ENCODE measurements at places on chromosomes 11 and 22.

DNA sequence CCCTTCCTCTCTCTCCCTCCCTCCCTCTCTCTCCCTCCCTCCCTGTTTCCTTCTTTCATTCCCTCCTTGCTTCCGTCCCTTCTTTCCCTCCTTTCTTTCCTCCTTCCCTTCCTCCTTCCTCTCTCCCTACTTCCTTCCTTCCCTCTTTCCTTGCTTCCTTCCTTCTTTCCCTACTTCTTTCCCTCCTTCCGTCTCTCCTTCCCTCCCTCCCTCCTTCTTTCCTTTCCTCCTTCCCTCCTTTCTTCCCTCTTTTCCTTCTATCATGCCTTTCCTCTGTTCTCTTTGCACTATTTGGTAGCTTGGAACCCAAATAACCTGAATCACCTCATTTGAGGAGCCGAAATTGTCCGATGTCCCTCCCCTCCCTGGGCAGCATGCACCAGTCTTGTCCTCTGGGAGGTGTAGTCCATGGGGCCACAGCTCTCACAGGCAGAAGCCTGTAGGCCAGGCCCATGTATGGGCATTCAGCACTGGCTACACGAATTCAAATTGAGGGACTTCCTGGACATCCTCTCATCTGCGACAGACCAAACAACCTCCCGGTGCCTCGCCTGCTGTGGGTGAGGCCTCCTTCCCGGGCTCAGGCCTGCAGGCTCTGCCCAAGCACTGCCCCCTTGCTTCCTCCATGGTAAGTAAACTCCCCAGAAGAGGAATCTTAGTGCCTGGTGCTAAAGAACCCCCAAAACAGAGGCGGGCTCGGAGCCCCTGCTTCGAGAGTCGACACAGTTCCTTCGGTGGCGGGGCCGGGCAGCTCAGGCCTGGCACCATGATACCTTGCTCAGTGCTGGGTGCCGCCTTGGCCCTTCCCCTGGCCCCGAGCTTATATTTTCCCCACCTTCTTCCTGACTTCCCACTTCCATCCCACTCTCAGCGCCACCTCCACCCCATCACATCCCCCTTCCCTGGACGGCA, 454.1 kb upstream of the CADM1 start:
- DNase-seq, result no peak

DNA sequence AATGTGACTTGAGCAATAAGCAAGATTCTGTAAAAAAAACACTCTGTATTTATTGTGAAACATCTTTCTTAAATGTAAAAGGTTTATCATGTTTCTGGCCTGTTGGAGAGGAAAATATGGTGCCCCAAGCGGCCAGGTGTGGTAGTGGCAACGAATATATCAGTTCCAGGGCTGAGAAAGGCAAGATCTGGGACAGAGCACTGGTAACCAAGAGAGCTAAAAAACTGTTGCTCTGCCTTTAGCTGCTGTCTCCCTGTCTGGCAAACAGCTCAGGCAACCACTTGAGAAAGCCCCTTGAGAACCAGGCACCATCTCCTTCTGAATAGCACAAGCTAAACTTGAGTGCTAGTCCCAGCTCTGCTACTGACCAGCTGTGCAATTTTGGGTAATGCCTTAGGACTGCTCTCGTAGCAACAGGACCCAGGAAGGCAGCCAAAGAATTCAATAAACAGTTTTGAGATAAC, 129.9 kb downstream of the KCNC1 start:
- DNase-seq, result no peak

DNA sequence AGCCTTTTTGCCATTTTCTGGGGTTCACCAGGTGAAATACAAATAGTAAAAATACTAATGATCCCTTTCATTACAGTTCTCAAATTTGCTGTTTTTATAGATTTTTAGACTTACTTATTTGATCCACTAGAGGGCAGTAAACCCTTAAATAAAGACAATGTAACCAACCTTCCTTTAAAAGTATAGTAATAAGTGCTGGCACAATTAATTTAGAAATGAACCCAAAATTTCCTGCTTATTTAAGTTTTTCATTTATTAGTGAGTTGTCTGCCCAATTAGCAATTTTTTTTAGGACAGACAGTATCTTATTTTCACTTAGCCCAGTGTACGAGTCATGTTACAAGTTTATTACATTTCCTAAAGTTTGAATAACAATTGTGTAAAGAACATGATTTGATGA, 4.7 kb downstream of the DDIAS start:
- no peak for DNase-seq

DNA sequence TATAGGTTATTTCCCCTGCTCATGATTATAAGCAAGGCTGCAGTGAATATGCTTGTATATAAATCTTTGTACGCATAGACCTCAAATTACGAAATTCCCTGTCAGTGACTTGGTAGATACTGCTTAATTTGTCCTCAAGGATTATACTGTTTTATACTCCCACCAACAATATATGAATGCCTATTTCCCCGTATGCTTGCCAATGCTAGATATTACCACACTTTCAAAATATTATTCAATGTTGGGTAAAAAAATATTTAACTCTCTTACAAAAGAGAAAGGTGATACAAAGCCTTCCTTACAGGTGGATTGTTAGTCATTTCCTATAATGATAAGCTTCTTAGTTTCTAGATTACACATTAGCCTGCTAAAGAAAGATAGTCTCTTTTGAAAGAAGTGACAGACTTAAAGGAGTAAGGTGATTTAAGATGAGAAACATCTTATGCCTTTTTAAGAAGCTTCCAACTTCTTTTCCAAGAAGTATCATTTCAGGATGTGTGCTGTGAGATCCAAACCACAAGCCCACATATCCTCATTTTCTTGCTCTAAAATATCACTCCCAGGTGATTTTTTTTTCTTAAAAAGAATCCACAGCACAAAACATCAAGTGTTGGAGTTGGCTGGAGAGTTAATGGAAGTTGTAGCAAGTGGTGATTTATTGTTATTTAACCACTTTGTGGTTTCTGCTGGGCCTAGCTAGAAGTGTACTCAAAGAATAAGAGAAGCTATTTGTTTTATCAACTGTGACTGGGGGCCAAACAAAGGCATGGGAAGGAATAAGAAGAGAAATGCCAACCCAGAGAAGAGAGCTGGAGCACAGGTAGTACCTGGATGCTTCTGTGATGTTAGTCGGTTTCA, 59.2 kb downstream of the BARX2 start:
- DNase-seq, result no peak

DNA sequence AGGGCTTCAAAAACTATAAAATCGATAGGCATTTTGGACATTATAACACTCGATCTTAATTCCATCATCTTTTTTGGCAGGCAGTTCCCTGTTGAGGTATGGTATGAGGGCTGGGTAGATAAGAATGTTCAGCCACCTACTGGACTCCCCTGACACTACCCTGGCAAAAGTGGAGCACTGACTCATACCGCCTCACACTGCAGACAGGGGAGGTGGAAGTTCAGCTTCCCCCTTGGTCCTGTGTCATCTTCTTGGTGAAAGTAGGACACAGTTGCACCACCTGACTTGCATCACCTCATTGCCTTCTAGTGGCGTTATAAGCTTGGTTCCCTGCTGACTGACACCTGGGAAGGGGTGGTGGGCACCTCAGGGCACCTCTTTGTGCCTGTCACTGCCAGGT, 30.4 kb downstream of the PAAF1 start:
- no peak for DNase-seq

DNA sequence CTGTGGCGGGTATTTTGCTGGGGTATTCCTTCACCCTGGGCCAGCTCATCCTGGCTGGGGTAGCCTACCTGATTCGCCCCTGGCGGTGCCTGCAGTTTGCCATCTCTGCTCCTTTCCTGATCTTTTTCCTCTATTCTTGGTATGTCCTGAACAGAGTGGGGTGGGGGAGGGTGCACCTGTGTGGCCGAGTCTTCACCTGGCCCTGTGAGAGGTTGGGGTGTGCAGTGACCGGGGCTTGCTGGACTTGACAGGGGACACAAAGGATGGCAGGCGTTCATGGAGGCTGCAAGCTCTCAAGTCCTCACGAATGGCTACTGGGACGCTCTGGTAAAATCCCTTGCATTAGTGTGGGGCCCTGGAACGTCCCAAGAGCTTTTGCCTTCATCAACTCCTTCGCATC, 39.3 kb downstream of the CAPN1 start:
- no peak for DNase-seq

DNA sequence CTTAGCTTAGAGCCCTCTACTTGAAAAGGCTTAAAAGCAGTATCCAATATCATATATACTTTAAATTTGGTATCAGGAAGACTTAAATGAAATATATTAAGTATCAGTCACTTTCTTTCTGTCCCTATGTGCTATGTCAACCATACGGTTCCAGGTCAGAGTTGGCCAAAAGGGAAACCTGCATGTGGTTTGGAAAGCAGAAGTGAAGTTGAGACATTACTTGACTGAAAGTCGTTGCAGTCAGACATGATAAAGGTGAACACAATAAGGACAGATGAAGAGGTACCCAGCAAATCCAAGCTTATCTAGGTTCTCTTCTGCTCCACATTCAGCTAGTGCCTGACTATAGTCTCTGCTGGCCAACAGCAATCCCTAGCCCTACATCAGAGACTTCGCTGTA, 336.8 kb downstream of the KCNA4 start:
- no peak for DNase-seq

GRCh38 chr22:27416511-27417420, 384.8 kb downstream of the MN1 start:
- no peak for DNase-seq

DNA sequence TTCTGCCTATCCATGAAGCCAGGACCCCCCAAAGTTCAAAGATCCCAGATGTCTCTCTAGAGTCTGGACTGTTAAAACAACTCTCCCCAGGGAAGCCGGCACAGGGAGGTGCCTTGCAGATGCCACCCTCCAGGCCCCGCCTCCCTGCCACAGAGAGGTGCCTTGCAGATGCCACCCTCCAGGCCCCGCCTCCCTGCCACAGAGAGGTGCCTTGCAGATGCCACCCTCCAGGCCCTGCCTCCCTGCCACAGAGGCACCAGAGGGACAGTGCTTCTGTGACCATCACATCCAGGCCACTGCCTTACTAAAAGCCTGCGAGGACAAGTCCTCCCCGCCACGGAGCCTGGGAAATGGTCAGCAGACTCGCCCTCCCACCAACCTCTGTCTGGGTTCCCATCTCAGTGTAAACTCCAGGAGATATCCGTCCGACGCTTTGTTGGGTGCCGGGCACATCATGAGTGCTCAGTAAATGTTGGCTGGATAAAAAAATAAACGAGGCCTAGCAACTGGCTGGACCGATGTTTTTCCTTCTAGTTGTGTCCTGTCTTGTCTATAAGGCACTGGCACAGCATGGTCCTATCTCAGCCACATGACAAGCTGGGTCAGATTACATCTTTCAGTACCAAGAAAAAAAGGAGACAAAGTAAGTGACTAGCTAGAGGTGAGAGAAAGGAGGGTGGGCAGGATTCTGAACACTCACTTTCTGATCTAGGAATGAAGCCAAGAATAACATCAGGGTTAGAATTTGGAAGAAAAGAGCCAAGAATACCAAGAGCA, 91.2 kb upstream of the CSNK2A3 start:
- DNase-seq, result no peak

DNA sequence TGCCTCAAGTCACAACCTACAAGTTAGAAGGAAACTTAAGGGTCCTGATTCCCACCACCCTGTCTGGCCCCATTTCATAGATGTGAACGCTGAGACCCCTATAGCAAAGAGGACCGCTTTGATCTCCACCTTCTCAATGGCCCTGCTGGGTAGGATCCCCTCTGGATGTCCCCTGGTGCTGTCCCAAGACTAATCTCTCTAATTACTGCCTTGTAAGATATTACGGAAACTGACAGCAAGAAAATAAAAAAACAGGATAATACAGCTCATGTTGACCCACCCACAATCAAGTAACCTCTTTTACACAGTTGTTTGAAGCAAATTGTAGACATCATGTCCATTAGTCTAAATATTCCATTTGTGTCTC, 20.9 kb downstream of the IGLL5 start:
- no peak for DNase-seq

DNA sequence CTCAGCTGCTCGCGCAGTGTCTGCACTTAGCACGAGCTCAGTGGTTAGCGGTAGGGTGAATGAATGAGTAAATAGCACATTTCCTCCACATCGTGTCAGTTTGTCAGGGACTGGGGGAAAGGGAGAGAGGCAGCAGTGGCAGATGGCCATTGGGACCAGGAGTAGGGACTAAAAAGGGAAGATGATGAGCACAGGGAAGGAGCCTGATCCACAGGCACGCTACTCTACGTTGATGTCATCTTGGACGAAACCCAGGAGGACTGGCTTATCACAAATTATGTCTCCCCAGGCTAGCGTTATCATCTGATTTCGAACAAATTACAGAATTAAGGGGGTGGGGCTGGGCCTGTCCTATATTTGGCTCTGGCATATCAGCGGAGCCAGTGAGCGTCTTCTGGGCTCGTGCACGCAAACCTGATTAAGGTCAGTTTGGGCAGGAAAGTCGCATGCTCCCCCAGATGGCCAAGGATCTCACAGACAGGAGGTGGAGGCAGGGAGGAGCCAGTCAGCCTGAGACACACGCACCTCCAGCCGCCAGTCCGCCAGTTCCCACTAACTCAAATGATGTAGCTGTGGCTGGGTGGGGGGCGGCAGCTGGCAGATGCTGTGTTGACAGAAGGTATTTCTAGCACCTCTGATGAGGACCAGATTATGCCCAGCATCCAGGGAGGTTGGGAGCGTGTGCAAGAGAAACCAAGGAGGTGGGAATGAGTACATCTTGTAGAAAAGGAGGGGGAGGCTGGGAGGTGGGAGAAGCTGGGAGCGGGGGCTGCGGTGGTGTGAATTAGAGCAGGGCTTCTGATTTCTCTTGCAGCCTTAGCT, 97.4 kb upstream of the PRDM11 start:
- DNase-seq, result no peak

DNA sequence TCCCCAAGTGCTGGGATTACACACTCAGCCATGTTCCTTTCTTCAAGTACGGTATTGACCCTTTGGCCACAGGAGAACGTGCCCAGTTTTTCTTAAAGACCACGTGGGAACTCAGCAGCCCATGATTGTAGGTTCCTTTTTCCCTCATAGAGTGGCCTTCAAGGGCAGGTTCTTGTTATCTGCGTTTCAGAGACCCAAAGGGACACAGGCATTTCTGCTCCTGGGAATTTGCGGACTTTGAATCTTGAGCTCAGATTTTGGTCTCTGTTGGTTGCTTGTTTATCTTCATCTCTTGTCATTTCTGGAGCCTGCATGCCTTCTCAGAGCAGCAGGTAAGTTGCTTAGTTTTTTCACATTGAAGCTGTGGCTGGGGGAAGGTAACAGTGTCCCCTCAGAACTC, 12.0 kb downstream of the MARK2 start:
- no peak for DNase-seq

DNA sequence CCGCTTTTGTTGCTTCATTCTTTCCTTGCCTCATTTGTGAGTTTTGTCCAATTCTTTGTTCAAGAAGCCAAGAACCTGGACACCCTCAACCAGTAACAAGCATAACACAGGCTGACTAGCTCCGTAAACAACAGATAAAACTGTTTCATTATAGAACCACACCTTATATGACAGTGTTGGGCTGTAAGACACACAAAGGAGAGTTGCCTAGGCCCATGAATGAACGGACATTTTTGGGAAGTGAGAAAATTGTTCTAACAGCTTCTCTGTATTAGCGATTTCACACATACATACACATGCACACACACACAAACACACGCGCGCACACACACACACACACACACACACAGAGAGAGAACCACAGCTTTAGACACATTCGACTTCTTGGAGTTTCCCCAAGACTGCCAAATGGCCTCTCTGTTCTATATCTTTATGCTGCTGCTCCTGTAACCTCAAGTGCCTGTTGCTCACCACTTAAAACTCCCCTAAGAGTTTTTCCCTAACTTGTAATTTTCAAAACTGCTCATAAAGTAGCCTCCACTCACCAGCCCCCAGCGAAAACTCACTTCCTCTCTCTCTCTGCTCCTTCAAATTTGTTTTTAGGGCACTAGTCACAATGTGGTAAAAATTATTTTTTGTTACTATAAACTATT, 35.9 kb downstream of the CTSC start:
- no peak for DNase-seq

Data from activated T-helper 1 cell treated with Interleukin-2 at 50 U/mL for 16 hours (primary cell).